Natural killer cell treated with Interleukin-12 subunit alpha and Interleukin-12 subunit beta and Interleukin-15 and Interleukin-18, amount 100 ng/mL, for 72 hours (primary cell): ENCODE measurements at places on chromosomes 5 and 9. TPM values are rescaled to one million over a fixed set of nuclear protein-coding genes. Genes with fewer than 3 reads are reported as not detected.

Gene EIF4E1B
- total RNA-seq = not detected

Gene F12
- total RNA-seq = not detected

Gene SPINK6
- not detected for total RNA-seq

Gene TAF11L5
- total RNA-seq = not detected

Gene ZNF883
- 0.22 TPM for total RNA-seq

Gene SPARC
- total RNA-seq = not detected

Gene FOXD1
- 2.0 TPM for total RNA-seq

Gene ZNF300
- total RNA-seq = 7.4 TPM

Gene PGGT1B
- total RNA-seq = 45.0 TPM

Gene PCDHGB3
- 0.71 TPM for total RNA-seq

Gene MCTP1
- total RNA-seq = 11.2 TPM

Gene SV2C
- total RNA-seq = not detected

Gene SLC25A2
- total RNA-seq = 2.2 TPM

Gene HOMER1
- 4.6 TPM for total RNA-seq

Gene GLRA1
- not detected for total RNA-seq

Gene C5orf63
- total RNA-seq = 10.2 TPM

Gene SYK
- 25.8 TPM for total RNA-seq

Gene FBN2
- total RNA-seq = not detected

Gene ADGRV1
- 0.33 TPM for total RNA-seq

Gene C1QTNF3
- 4.6 TPM for total RNA-seq

Gene GCNT4
- 0.42 TPM for total RNA-seq

Gene TRMT10B
- total RNA-seq = 12.1 TPM

Gene PCDHA7
- not detected for total RNA-seq

Gene ACOT12
- not detected for total RNA-seq

Gene IFNA2
- total RNA-seq = not detected

Gene PCDHGB6
- total RNA-seq = 0.89 TPM

Gene GEMIN5
- 24.7 TPM for total RNA-seq
